Esophagus (tissue), 2 donors: ENCODE measurements at places on chromosomes 4 and X. TPM values are rescaled to one million over a fixed set of nuclear protein-coding genes. Genes with fewer than 3 reads are reported as not detected.

The MAGEA2 gene
- polyA plus RNA-seq, result not detected

The TENT5D gene
- not detected for polyA plus RNA-seq

The COPS4 gene
- polyA plus RNA-seq, result 9.8 TPM

The FGF5 gene
- 0.01 TPM for polyA plus RNA-seq

The KCND1 gene
- polyA plus RNA-seq, result 0.41 TPM

The ESX1 gene
- polyA plus RNA-seq, result not detected

The FAM53A gene
- 1.2 TPM for polyA plus RNA-seq

The DGAT2L6 gene
- not detected for polyA plus RNA-seq

The HDAC6 gene
- polyA plus RNA-seq, result 36.0 TPM

The RRH gene
- polyA plus RNA-seq, result 0.07 TPM

The SFRP2 gene
- polyA plus RNA-seq, result 16.4 TPM

The CHRDL1 gene
- polyA plus RNA-seq, result 12.3 TPM

The CTAG1B gene
- not detected for polyA plus RNA-seq

The PHKA2 gene
- polyA plus RNA-seq, result 17.7 TPM

The ZFX gene
- polyA plus RNA-seq, result 4.0 TPM

The GCNA gene
- 0.84 TPM for polyA plus RNA-seq

The IQSEC2 gene
- 11.6 TPM for polyA plus RNA-seq

The PCDH7 gene
- polyA plus RNA-seq, result 3.3 TPM

The AR gene
- 0.39 TPM for polyA plus RNA-seq

The VGLL1 gene
- 1.3 TPM for polyA plus RNA-seq

The ATP2B3 gene
- not detected for polyA plus RNA-seq

The CYSLTR1 gene
- polyA plus RNA-seq, result 0.84 TPM

The DCAF4L1 gene
- polyA plus RNA-seq, result 0.14 TPM

The CCNB3 gene
- polyA plus RNA-seq, result 0.20 TPM

The CSN1S1 gene
- not detected for polyA plus RNA-seq

The MAGEC1 gene
- polyA plus RNA-seq, result not detected

The PABPC5 gene
- 0.08 TPM for polyA plus RNA-seq

The ZFP92 gene
- polyA plus RNA-seq, result 0.05 TPM

The ETDA gene
- not detected for polyA plus RNA-seq

The FGFR3 gene
- polyA plus RNA-seq, result 97.6 TPM

The MAML3 gene
- 3.7 TPM for polyA plus RNA-seq

The F8A3 gene
- not detected for polyA plus RNA-seq

The ARHGAP6 gene
- 0.98 TPM for polyA plus RNA-seq

The MFAP3L gene
- polyA plus RNA-seq, result 0.31 TPM

The CCDC110 gene
- polyA plus RNA-seq, result 0.39 TPM

The PPP3CA gene
- polyA plus RNA-seq, result 5.8 TPM

The ARMCX2 gene
- 4.9 TPM for polyA plus RNA-seq

The DMP1 gene
- polyA plus RNA-seq, result not detected

The C4orf36 gene
- 2.0 TPM for polyA plus RNA-seq

The HS3ST1 gene
- 2.6 TPM for polyA plus RNA-seq

The ERAS gene
- polyA plus RNA-seq, result 0.05 TPM

The EXOC1L gene
- polyA plus RNA-seq, result not detected

The FABP2 gene
- not detected for polyA plus RNA-seq

The ERCC6L gene
- 1.7 TPM for polyA plus RNA-seq

The RBM47 gene
- 31.3 TPM for polyA plus RNA-seq

The SOWAHD gene
- 0.14 TPM for polyA plus RNA-seq

The FAM47C gene
- polyA plus RNA-seq, result not detected

The EMCN gene
- 2.1 TPM for polyA plus RNA-seq

The PSAPL1 gene
- polyA plus RNA-seq, result 0.39 TPM
